ENCODE measurements at places on chromosomes 5 and 9.

GRCh38 chr9:86535406-86535915 lies 181.3 kb upstream of the TUT7 start:
- DNase-seq: no peak

- DNase-seq: no peak
These were observed 131.4 kb downstream of the MRPL36 start for GRCh38 chr5:1668141-1668721.

GRCh38 chr9:108811944-108812343 lies 43.8 kb downstream of the ACTL7B start:
- DNase-seq: no peak

DNA sequence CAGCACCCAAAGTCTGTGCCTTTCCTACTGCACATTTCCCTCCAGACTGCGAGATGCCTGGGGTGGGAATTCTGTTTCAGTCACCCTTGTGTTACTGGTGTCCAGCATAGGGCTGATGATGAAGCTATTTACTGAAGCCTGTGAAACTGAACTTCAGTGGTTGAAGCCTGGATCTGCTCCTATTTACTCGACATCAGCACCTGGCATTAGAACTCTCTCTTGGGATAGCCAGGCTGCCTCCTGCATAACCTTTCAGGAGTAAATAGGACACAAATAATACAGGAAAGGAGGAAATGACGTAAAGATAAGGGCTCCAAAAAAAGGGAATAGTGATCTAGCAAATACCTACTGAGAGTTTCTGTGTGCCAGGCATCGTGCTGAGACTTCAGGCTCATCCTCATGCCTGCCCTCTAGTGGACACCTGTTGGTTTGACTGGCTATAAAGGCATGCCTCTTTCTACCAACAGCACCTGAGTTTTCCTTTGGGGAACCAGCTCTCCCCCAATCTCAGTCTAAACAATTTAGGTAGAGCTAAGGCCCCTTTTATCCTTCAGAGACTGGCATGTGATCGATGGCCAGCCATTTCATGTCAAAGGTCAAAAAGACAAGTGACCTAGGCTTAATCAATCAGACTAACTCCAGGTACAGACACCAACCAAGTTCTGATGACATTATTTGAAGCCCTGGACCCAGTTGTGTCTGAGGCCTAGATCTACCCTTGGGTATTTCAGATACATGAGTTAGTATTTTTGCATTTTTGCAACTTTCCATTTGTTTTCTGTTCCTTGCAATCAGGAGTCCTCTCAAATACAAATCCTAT lies 192.1 kb upstream of the TRIM32 start:
- no peak for DNase-seq

GRCh38 chr9:111349766-111350165 lies 19.7 kb upstream of the OR2K2 start:
- DNase-seq: no peak

- no peak for DNase-seq
These were observed 715 bp upstream of the LEAP2 start for GRCh38 chr5:132872788-132873118.

GRCh38 chr9:87763286-87763685 lies 37.4 kb downstream of the CTSL start:
- DNase-seq: no peak

DNA sequence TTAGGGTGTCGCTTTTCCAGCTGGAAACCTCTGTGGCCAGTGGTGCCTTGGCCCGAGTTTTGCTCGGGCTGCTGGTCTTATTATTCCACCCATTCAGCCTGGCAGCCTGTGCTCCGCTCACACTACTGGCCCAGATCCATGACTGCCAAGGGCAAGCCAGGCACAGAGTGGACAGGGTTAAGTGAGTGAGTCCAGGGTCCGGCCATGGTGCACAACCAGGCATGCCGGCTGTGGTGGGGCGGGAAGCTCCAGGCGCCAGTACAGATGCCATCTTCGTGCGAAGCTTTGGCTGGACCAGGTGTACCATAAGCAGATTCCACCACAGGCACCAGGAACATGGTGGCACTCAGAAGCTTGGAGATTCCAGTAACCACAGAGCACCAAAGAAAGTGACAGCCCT lies 580.2 kb upstream of the FAM174A start:
- no peak for DNase-seq

GRCh38 chr5:160452795-160453194 lies 31.1 kb downstream of the PTTG1 start:
- no peak for DNase-seq

DNA sequence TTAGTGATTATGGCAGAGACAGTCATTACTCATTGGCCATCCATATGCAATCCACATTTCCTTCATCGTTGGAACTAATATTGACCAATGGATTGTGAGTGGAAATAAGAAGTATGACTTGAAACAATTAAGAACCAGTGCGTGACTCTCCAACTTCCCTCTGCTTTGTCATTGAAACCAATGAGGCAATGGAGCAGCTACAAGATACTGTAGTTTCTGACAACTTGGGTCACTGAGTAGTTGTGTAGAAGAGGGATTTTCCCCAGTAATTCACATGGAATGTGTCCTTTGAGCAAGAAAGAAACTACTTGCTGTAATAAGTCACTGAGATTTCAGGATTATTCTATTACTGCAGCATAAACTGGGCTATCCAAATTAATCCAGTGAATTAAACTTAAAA lies 785.3 kb upstream of the RIOK2 start:
- DNase-seq: no peak

- no peak for DNase-seq
These were observed 156.8 kb downstream of the NFIB start for GRCh38 chr9:14157191-14157590.

- no peak for DNase-seq
These were observed 376.4 kb downstream of the DEPDC1B start for GRCh38 chr5:60323596-60323995.

GRCh38 chr5:90119531-90119971 lies 290.0 kb downstream of the CETN3 start:
- DNase-seq: no peak

- DNase-seq: no peak
These were observed 43.5 kb upstream of the TENT2 start for GRCh38 chr5:79568632-79569190.

- DNase-seq: no peak
These were observed 233.3 kb downstream of the CDH9 start for GRCh38 chr5:26805076-26805475.

GRCh38 chr5:89246864-89247263 lies 363.9 kb upstream of the MEF2C start:
- no peak for DNase-seq

DNA sequence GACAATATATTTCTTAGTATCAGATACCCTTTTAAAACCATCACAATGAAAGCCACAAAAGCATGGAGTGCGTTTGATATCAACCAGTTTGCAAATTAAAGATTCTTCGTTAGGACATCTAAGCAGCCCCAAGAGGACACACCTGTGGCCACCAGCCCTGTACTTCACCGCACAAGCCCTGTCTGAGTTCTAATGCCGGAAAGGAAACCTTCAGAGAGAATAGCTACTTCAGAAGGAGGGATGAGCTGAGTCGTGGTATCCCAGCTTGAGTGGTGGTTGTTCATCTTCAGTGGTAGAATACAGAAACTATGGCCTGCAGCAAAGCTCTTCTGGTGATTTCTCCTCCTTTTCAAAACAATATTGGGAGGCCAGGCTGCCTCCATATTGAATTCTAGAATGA lies 319.6 kb downstream of the FBXL7 start:
- DNase-seq: no peak

DNA sequence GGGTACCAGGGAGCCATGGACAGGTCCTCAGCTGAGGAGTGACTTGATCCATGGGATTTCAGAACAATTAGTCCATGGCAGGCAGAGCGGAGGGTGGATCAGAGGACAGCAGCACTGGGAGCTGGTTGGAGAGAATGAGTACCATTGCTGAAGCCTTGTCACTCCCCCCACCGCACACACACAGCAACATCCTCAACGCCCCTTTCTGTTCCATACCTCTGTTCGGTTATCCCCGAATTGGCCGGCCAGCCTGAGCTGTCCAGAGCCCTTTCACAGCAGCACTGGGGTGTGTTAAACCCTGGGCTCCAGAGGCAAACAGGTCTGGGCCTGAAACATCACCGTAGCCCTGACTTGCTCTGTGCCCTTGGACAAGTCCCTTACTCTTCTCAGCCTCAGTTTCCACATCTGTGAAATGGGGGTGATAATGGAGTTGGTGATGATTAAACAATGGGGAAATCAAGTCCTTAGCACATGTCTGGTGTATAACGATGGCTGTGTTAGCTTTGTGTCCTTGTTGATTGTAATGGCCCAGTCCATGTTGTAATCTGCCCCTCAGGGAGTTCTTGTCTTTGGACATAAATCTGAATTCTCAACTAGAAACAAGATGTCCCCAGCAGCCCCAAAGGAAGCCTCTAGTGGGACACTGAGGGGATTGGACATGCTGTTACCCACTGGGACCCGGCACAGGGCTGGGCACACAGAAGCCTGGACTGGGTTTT lies 16.9 kb downstream of the GSN start:
- DNase-seq: no peak

DNA sequence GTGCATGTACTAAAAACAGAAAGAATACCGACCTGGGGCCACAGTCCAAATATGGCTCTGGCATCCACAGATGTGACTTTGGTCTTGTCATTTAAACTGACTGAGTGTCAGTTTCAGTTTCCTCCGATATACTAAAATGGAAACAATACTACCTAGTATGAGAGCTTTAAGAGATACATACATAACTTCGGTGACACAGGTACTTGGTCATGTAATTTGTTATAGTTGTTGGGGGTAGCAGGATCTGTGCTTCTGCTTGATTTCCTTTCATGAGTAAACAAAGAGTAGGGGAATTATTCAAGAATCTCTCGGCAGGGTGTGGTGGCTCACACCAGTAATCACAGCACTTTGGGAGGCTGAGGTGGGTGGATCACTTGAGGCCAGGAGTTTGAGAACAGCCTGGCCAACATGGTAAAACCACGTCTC lies 32.1 kb downstream of the MTMR12 start:
- DNase-seq: no peak

DNA sequence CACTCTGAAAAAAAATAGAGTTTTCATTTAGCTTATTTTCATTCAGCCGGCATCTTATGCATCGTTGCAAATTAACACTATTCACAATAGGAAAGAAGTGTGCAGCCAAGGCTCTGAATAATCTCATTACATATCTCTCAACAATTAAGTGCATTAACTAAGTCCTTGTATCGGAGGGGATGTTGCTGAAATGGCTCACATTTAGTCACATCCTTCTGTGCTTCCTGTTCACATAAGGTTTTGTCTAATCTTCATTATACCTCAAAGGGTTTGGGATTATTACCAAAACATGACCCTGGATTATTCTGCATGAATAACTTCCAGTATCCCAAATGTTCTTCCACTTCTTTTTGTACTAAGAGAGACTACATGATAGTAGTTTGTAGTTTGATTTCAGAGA lies 278.0 kb upstream of the GRIA1 start:
- no peak for DNase-seq

GRCh38 chr9:127589955-127590370 lies 22.1 kb upstream of the STXBP1 start:
- DNase-seq: no peak

DNA sequence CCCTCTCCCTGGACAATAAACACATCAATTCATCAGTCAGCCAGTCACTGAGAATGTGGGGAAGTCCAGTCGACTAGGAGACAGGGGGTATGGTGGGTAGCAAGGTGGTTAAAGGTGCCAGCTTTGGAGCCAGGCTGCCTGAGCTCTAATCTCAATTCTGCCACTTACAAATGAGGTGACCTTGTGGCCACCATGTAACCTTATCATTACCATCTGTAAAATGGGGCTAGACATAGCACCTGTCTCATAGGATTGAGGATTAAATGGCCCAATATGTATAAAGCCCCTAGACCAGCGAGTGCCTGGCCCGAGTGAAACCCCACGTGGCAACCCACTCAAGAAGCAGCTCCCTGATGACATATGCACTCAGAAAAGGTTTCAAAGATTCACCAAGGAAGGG lies 73.3 kb upstream of the TBC1D2 start:
- no peak for DNase-seq

DNA sequence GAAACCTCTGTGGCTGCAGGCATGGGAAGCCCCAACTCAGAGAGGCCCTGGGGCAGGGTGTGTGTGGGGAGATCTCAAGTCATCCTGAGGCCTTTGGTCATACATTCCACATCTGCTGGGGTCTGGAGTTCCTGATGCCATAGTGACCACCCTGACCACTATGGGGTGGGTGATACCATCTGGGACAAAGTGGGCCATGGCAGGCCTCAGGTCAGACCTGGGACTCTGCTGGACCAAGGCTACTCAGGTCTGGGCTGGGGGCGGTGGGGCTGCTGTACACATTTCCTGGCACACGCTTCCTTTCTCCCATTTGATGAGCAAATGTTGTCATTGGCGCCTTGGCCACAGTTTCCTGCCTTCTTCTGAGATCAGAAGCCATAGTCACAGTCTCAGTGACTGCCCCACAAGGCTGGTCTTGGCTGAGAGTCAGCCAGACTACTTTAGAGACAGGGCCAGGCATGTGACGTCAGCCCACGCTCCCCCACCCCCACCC lies 15.1 kb upstream of the ACSL6 start:
- no peak for DNase-seq

- DNase-seq: no peak
These were observed 323.3 kb downstream of the ARL15 start for GRCh38 chr5:53987101-53987500.

DNA sequence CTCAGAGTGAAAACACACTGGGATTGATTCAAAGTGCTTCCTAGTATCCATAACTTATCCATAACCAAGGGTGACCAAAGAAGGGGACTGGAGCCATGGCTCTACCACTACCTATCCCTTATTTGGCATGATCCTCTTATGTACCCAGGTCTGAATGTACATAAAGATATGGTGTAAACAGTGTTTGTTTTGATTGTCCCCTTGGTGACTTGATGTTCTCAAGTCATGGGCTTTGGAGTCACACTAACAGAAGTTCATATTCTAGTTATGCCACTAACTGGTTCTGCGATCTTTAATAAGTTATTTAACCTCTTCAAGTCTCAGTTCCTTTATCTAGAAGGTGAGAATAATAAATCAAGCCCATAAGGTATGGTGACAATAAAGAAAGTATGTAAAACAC lies 283.4 kb upstream of the PTGER4 start:
- DNase-seq: no peak

DNA sequence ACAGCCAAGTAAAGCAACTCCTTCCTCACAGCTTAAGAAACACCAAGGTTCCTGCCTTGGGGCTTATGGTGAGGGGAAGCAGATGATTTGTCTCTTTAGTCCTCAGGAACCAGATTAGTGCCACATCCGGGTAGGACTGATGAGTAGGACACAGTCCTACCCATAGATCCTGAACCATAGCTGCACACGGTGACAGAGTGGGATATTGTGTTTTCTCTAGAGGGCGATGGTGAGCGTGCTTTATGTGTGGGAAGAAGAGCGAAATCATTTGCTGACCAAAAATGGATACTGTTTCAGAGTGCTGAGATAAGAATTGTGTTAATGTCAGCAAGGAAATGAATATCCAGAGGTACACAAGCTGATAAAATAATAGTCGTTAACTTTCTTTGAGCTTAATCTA lies 209.0 kb upstream of the FBXL7 start:
- no peak for DNase-seq

All from activated effector memory CD4-positive, alpha-beta T cell treated with Interleukin-2 at 50 U/mL for 16 hours (primary cell).